Naive thymus-derived CD8-positive, alpha-beta T cell (primary cell): ENCODE measurements at places on chromosomes 13 and 19. TPM values are rescaled to one million over a fixed set of nuclear protein-coding genes. Genes with fewer than 3 reads are reported as not detected.

Gene P2RY11
- 2.9 TPM for polyA plus RNA-seq

Gene ZNF331
- 31.1 TPM for polyA plus RNA-seq

Gene OR4F17
- not detected for polyA plus RNA-seq

Gene CLEC17A
- polyA plus RNA-seq, result not detected

Gene FCGBP
- 3.1 TPM for polyA plus RNA-seq

Gene PAK4
- polyA plus RNA-seq, result 1.4 TPM

Gene CDX2
- not detected for polyA plus RNA-seq

Gene IQCN
- polyA plus RNA-seq, result 0.15 TPM

Gene TMC4
- 0.13 TPM for polyA plus RNA-seq

Gene CGB2
- not detected for polyA plus RNA-seq

Gene LRRC63
- 0.22 TPM for polyA plus RNA-seq

Gene CIC
- 0.43 TPM for polyA plus RNA-seq

Gene RFPL4AL1
- polyA plus RNA-seq, result not detected

Gene SIGLEC5
- not detected for polyA plus RNA-seq

Gene CCDC169
- not detected for polyA plus RNA-seq

Gene GET3
- 72.3 TPM for polyA plus RNA-seq

Gene SHISA2
- 0.37 TPM for polyA plus RNA-seq

Gene PSG2
- not detected for polyA plus RNA-seq

Gene LYPD5
- 0.72 TPM for polyA plus RNA-seq

Gene ZNF536
- polyA plus RNA-seq, result not detected

Gene TNFSF9
- polyA plus RNA-seq, result 0.25 TPM

Gene FAM98C
- 12.6 TPM for polyA plus RNA-seq

Gene ACP5
- polyA plus RNA-seq, result 8.4 TPM

Gene VMAC
- polyA plus RNA-seq, result 6.2 TPM

Gene SRRM5
- 0.94 TPM for polyA plus RNA-seq

Gene KCNC3
- polyA plus RNA-seq, result not detected

Gene CEACAM3
- polyA plus RNA-seq, result not detected

Gene KLF1
- 0.45 TPM for polyA plus RNA-seq

Gene ZNF723
- polyA plus RNA-seq, result not detected

Gene TUBA3C
- polyA plus RNA-seq, result 0.20 TPM

Gene MISP
- not detected for polyA plus RNA-seq

Gene LILRB4
- polyA plus RNA-seq, result not detected

Gene TECR
- polyA plus RNA-seq, result 193 TPM

Gene SLC8A2
- 0.12 TPM for polyA plus RNA-seq
